ENCODE measurements at places on chromosomes 1 and 21. TPM values are rescaled to one million over a fixed set of nuclear protein-coding genes. Genes with fewer than 3 reads are reported as not detected.
A peak's percentile ranks its signal among the peaks of the same experiment; 100 is the strongest.

Gene STRIP1
- total RNA-seq = 49.1 TPM

Gene CRP
- not detected for total RNA-seq

DNA sequence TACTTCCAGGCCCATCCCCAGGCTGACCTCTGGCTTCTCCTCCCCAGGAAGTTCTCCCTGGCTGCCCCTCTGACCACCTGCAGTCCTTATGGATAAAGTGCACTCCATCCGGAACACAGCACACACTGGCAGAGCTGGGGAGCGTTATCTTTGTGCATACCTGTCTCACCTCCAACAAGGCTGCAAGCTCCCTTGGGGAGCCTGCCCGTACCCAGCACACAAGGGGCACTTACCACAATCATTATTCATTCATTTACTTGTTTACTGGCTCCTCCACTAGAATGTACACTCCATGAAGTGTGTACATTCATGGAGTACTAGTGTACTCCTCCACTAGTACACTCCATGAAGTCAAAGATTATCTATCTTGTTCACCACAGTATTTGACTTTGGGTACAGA is 30.3 kb downstream of the GLIS1 start:
- DNase-seq = no peak
- no peak overlapping the region for H3K4me3 ChIP-seq
- H3K36me3 ChIP-seq = no peaks in the 10 kb centered on the region

Gene ELAVL4
- total RNA-seq = not detected

DNA sequence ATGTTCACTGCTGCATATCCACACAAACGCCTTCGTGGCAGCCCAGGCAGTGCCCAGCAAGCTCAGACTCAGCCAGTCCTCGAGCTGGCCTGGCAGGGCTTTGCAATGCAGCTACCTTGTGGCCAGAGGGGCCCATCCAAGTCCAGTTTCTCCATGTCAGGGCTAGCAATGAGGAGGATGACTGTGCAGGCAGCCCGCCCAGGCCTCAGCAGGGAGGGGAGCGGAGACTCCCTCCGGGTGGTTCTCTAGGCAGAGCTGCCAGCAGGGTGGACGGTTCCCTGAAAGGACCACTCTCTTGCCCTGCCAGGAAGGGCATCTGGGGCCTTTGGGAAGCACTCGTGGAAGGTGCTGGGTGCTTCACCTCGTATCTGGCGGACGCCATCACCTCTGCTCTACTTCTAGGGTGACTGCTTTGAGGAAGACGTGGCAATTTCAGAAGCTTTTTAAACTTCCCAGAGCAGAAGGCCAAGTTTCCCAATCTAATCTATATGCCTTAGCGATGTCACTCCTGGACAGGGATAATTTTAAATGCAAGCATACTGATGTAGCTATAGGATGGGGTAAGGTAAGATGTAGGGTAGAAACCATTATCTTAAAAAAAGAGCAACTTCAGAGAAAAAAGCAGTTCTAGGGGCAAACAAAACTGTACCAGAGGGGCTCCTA is 56.2 kb downstream of the RUNX1 start:
- peaks cover 28% of the 10 kb centered on the region for H3K4me1 ChIP-seq
- H3K27me3 ChIP-seq = peaks cover 34% of the 10 kb centered on the region
- no peak overlapping the region for H3K27ac ChIP-seq
- DNase-seq = no peak
- no peaks in the 10 kb centered on the region for H3K36me3 ChIP-seq

- no peaks in the 10 kb centered on the region for H3K36me3 ChIP-seq
- peaks cover 9% of the 10 kb centered on the region for H3K4me1 ChIP-seq
- no peak overlapping the region for H3K27ac ChIP-seq
- DNase-seq = no peak
These were observed 6.6 kb downstream of the ADORA1 start for GRCh38 chr1:203133970-203134725.

DNA sequence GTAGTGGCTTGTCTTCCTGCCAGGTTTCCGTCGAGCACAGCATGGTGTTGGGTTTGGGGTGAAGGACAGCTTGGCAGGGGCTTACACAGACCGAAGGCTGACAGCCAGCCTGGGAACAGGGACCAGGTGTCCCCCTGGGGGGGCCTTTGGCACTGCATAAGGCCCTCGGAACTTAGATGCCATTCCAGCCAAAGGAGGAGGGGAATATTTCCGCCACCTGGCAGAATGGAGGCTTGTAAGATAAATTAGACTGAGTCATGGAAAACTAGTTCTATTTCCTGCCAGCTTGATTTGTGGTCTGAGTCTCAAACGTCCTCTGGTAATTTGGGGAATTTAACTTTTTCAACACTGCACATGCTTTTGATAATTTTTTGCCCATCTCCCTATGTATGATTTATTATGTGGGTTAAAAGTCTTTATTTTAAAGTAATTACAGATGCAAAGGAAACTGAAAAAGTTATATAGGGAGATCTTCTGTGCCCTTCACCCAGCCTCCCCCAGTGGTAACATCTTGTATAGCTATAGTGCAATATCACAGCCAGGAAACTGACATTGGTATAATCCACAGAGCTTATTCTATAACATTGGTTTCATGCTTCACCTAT is 11.5 kb upstream of the TMEM51 start:
- H3K4me3 ChIP-seq = no peak overlapping the region
- no peak overlapping the region for H3K27ac ChIP-seq
- H3K4me1 ChIP-seq = peaks cover 6% of the 10 kb centered on the region

- no peak for DNase-seq
- no peaks in the 10 kb centered on the region for H3K27me3 ChIP-seq
- H3K4me3 ChIP-seq = no peak overlapping the region
- no peaks in the 10 kb centered on the region for H3K36me3 ChIP-seq
These were observed 41.0 kb downstream of the TBX15 start for GRCh38 chr1:118947003-118947765.

Gene MAP10
- total RNA-seq = 4.0 TPM

Gene PRPF38A
- 87.1 TPM for total RNA-seq

Gene TGFB2
- not detected for total RNA-seq

- H3K4me1 ChIP-seq = peaks cover 23% of the 10 kb centered on the region
- DNase-seq = no peak
- H3K27ac ChIP-seq = peak overlapping the region; percentile 18
These were observed 12.5 kb downstream of the ITGB2 start for GRCh38 chr21:44907966-44908895.

DNA sequence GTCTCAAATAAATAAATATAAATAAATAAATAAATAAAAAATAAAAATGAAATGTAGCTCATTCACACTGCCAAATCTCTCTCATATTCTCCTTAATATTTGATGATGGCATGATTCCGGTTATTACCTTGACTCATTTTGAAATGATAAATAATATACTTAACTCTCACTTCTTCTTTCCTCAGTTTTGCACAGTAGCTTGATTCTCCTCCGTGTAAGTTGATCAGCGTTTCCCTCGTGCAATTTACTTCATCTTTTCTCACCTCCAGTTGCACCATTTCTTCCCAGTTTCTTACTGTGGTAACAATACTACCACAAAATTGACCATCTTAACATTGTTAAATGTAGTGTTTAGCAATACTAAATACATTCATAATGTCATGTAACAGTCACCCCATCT is 111.6 kb downstream of the RIPK4 start:
- no peak overlapping the region for H3K4me3 ChIP-seq
- H3K36me3 ChIP-seq = no peaks in the 10 kb centered on the region
- DNase-seq = no peak
- peaks cover 9% of the 10 kb centered on the region for H3K27me3 ChIP-seq

GRCh38 chr21:42981214-42981523 is 6.8 kb downstream of the PKNOX1 start:
- no peak overlapping the region for H3K4me3 ChIP-seq
- peaks cover 19% of the 10 kb centered on the region for H3K36me3 ChIP-seq
- no peak for DNase-seq
- H3K4me1 ChIP-seq = peaks cover 32% of the 10 kb centered on the region

Gene TTC22
- total RNA-seq = 9.0 TPM

GRCh38 chr1:10495952-10496351 is 21.2 kb downstream of the PEX14 start:
- H3K4me1 ChIP-seq = peaks cover 43% of the 10 kb centered on the region
- peaks cover 8% of the 10 kb centered on the region for H3K36me3 ChIP-seq
- H3K27me3 ChIP-seq = no peaks in the 10 kb centered on the region
- peak overlapping the region; percentile 84 for H3K4me3 ChIP-seq
- peak overlapping the region; percentile 87 for H3K27ac ChIP-seq
- DNase-seq = peak; percentile 50

DNA sequence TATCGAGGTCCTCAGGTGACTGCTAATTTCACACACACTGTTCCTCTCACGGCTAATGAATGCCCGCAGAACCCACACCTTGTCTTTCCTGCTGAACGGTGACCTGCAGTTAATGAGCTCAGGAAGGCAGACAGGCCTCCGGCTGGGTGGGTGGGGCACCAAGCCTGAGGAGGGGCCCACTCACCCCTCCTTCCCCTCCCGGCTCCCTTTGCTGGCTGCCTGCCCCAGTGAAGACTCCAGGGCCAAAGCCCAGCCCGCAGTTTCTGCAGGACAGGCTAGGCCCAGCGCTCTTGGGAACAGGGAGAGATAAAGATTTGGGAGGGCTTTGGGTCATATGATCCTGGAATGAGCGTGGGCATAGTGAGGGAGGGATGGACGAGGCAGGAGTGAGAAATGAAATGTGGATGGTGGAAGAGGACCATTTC is 26.4 kb downstream of the FOXO6 start:
- no peak overlapping the region for H3K4me3 ChIP-seq
- DNase-seq = no peak

- H3K27ac ChIP-seq = no peak overlapping the region
- H3K4me1 ChIP-seq = no peaks in the 10 kb centered on the region
- DNase-seq = no peak
- H3K27me3 ChIP-seq = peaks cover 23% of the 10 kb centered on the region
- H3K4me3 ChIP-seq = no peak overlapping the region
These were observed 188.3 kb upstream of the PALMD start for GRCh38 chr1:99457381-99458165.

Gene F5
- total RNA-seq = 1.3 TPM

All from activated naive CD8-positive, alpha-beta T cell treated with anti-CD3 and anti-CD28 coated beads, Interleukin-2, amount 10 ng/mL, durations not matched to agents 7 days and 5 days (primary cell).